ENCODE measurements at places on chromosomes 2 and 18.

GRCh38 chr18:45880876-45881558 is 55.5 kb downstream of the SIGLEC15 start:
- DNase-seq, result no peak

DNA sequence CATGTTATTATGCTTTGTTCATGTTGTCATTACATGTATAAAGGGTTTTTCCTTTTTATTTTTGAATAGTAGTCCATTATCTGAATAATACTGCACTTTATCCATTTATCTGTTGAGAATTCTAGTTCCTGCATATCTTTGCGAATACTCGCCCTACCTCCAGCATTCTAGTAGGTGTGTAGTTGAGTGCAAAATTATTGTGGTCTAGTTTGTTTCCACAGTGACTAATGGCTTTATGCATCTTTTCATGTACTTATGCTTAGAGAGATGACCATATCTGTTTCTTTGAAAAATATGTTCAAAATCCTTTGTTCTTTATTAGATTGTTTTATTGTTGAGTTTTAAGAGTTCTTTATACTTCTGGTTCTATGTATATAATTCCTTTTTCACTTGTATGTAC is 48.8 kb downstream of the EIF5B start:
- DNase-seq, result no peak

DNA sequence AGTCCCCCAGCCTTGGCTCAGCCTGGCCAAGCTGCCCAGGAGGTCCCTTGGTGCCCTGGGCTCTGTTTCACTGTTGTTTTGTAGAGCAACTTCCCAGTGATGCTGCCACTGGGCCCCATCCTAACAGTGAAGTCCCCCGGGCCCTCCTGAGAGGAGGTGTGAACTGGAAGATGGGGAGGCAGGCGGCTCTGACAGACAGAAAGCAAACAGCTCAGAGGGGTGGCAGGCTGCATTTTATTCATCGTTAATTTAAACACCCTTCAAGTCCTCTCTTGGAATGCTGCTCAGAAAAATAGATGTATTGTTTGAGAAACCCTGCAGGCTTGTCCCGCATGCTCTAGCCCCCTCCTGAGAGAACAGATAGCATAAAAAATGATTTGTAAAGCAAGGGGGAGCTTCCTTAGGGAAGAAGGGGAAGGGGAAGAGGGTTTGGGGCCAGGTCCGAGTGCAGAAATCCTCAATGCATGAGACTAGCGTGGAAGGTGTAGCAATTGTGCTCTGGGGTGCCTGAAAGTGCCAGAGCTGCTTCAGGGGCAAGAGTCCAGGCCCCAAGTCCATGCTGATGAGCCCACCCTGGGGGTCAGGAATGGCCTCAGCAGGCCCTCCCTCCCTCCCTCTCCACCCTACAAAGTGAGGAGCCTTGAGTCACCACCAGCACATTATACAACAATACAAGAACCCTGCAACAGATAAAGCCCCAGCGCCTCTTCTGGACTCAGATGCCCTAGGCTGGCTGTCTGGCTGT is 113.6 kb downstream of the MSH2 start:
- DNase-seq, result no peak

DNA sequence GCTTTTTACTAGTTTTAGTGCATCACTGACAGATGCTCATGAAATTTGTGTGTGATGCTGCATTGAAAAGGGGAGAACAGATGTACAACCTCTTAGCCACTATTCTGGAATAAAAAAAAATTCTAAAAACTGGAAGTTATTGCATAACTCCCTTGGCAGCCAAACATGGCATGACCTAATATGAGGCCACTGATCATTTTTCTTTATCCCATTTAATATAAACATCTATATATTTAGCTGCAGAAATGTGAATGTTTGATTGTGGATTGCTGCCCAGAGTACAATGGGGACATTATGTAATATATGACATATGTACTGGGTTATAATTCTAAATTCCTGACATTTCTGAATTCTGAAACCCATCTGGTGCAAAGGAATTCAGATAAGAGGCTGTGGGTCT is 86.5 kb downstream of the CDCA7 start:
- no peak for DNase-seq

GRCh38 chr2:134014196-134014960 is 239.5 kb upstream of the MGAT5 start:
- DNase-seq, result no peak

DNA sequence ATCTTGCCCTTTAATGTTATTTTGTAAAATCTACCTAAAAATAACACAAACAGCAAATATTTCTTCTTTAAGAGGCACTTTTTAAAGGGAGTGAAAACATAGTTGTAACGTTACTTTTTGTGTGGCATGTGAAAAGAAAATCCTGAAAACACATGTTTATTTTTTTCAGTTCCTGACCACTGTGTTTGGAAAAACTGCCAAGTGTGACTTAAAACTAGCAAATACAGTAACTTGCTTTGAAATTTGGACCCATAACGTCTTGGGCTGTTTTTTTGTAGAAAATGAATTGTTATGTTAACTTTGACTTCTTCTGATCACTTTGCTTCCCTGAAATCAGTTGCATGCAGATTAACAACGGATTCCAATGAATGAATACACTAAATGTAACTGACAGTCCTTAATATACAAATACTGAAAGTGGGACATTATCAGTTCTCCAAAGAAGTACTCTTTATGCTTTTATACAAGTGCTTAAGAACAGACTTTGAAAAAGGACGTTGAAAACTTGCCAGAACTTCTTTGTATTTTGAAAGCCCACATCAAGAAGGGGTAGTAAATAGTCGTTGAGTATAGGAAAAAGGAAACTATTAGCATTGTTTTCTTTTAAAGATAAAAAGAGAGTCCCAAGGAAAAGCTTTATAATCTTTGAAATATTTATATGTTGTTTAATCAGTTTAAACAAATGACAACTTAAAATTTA is 96.1 kb upstream of the ZEB2 start:
- DNase-seq, result no peak

DNA sequence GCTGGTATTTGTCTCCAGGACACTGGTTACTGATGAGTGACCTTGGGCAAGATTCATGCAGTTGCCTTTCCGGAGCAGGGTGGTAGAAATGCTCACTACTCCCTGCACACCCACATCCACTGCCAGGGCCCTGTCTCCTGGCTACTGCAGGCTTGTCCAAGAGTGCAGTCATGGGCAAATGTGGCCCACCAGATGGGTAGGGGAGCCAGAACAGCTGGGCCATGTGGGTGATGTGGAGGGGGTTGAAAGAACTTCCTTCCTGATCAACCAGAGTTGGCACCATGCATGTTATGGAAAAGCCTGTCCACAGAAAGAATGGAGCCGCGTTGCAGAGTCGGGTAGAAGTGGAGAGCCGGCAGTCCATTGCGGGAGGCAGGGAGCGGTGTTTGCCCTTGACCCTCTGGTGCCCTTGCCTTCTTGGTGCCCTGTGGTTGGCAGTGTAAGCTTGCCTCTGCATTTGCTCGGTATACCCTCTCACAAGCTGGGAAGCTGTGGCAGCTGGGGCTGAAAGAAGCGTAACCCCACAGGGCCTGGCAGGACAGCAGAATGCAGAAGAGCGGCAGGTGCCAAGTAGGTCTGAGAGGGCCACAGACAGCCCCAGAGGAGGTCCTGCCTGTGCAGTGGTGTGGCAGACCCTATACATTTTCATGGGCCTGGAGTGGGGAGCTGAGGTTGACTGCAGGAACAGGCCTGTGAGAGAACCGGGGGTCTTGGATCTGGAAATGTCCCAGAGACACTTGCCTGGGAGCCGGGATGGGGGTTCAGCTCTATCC is 253.2 kb downstream of the TFCP2L1 start:
- DNase-seq, result no peak

- peak; percentile 64 for DNase-seq
Measured at GRCh38 chr18:33839452-33840211, 261.6 kb downstream of the ASXL3 start.

DNA sequence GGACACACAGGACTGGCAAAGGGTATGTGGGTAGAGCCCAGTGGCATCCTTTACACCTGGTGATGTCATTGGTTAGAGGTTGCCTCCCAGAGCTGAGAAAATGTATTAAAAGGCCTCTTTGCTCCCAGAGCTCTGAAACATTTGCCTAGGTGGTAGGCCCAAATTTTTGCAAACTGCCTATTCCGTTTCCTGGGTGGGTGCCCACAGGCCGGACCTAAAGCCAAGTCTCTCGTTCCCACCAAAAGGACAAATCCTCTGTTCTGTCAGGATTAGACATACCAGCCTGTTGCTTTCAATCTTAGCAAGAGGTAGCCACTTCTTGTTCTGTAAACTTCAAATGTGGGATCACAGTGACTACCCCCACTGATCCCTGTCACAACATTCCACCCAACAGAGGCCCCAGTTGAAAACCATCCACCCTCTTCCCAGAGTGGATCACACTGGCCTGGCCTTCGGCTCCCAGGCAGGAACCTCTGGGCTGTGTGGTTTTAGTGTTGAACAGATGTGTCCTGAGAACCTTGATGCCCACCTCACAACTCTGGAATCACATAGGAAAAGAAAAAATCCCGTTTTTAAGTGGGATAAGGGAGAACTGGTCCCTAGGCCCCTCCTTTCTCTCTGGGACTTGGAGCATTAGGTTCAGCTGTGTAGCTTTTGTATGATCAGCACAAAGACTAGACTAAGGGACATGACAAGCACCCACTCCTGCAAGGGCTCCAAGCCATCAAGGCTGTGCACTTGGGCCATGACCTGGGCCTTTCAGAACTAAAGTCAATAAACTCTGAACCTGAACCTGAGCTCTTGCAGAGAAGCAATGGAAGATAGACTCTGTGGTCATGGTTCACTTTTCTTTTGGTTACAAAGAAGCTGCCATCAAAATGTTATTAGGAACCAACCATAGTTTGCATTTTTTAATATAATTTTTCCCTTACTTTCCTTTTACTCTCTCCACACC is 211.3 kb downstream of the CYP26B1 start:
- no peak for DNase-seq

- DNase-seq, result no peak
Measured at GRCh38 chr2:178884440-178884839, 77.2 kb upstream of the TTN start.

DNA sequence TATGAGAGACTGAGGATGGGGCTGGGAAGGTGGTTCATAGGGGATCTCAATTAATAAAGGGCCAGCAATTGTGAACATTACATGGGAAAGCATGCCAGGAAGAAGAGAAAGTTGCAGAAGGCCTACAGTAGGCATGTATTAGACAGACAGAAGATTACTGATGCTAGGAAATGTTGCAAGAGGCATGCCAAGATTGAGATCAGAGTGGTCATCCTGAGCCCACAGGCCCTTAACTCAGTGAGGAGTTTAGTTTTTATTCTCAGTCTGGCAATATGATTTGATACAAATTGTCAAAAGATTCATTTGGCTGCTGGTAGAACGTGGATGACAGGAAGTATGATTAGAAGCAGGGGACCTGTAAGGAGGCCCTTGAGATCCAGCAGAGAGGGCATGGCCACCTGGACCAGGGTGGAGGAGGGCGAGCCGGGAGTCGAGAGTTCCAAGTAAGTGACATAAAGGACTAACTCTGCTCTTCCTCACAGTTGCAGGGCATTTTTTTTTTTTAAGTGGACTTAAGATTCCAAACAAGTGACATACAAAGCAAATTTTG is 54.9 kb downstream of the EPHA4 start:
- no peak for DNase-seq

DNA sequence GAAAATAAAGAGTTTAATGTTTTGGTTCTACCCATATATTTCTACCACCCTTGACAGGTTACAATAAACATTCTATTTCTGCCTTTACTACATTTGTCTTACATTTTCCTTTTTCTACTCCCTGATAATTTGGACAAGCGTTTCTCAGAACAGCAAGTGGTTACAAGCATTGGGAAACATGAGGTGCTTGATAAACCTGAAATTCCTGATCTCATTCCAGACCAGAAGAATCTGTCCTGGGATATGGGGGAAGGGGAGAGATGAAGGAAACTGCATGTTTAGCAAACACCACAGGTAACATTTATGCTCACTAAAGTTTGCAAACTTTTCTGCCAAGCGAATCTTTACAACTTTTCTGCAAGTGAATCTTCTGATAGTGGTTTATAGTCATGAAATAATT is 28.3 kb upstream of the DSC1 start:
- DNase-seq, result no peak

GRCh38 chr2:170818036-170818751 is 1.5 kb downstream of the GAD1 start:
- no peak for DNase-seq

DNA sequence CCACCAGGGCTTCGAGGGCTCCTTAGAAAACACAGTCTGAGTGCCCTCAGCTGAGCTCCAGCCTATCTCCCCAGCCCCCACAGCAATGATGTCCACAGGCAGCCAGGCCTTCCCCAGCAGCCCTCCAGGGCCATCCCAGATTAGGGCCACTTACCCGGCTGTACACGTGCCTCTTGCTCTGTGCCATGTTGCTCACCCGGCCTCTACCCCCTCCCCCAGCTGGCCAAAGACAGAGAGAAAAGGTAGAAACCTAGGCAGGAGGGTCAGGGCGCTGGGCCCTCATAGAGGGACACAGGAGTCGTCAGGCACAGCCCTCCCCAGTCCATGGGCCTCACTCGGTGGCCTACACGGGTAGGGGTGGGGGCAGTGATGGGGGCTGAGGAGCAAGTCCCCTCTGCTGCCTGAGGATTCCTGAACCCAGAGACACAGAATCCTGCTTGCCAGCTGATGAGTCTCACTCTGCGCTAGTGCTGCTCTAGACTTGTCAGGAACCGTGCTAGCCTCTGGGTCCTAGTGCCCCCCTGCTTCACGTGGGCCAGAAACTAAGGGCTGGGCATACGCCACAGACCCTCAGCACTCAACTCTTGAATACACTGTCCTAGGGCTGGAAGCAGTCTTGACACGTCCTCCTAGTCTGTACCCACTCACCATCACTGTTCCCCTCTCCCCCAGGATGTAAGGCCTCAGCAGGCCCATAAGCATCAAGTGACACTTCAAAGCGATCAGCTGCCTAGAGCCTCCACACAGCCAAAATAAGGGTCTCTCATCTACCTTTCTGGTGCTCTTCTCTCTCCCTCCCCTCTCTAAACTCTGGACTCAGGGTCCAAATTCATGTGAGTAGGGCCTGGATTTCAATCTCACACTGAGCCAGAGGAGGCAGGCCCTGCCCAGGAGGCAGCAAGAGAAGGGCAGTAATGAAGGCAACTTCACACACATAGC is at the start of gene DCTN1:
TSS of gene DCTN1 (minus strand) at position 461 of the 939 bp plus-strand sequence. CDS start at position 187, 274 bp downstream.
- DNase-seq, result peak; percentile 86

DNA sequence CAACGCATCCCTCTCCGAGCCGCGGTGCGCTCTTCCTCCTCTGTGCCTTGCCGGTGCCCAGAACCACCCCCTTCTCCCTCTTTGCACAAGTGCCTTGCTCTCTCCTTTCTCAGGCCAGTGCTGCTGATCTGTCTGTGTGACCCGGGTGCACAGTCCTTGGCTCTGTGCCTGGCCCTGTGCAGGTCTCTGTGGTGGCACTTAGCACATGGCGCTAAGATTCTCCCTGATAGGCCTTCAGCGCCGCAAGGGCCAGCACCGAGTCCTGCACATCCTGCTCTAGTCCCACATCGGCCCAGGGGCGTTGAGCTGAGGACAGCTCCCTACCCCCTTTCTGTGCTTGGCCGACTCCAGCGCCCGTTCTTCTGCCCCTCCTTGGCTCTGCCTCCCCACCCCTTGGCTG is 136.1 kb downstream of the NEDD4L start:
- DNase-seq, result no peak

GRCh38 chr2:171317492-171318125 is 116.2 kb downstream of the METTL8 start:
- peak; percentile 59 for DNase-seq
